ENCODE measurements at places on chromosomes 16 and 17. TPM values are rescaled to one million over a fixed set of nuclear protein-coding genes. Genes with fewer than 3 reads are reported as not detected.

- DNase-seq: peak; percentile 57
Observed at GRCh38 chr17:27577121-27577761, 53.7 kb upstream of the LGALS9 start.

DNA sequence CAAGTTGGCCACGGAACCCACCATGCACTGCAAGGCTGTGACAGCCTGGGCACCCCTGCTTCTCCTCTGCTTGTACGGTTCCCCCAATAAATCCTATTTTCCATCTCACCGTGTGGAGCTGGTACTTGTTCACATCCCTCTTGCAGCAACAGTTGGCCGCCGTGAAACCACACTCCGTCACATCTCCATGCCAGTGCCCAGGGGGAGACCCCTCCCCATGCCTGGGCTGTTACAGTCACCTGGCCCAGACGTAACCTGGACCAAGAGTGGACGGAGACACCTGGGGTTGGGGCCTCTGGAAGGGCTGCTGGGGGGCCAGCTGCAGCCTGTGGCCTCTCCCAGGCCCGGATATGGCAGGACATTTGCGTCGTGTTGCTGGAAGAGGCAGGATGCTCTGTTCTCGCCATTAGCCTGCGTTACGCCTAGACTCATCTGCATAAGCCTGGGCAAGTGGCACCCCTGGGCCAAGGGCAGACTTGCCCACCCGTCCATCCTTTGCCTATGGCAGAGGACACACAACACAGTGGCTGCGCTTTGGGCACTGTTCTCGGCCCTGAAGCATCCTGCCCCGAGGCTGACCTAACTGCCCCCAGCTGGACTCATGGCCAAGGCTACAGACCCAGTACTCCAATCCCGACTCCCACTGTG is 14.2 kb upstream of the KREMEN2 start:
- DNase-seq: no peak

DNA sequence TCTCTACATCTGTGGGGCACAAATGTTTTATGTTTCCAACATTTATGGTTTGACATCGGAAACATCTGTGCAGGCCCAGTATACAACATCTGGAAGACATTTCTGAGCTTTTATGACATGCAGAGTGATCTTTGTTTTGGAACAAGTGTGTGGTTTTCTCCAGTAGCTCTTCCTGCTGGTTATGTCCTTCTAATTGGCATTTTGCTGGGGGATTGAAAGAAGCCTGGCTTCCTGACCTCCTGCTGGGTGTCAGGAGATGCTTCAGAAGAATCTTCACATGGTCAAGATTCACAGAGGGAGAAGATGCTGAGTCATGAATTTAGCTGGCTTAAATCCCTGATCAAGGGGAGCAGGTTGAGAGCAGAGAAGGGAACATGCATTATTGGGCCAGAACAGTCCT is 279.5 kb upstream of the MYOCD start:
- no peak for DNase-seq

DNA sequence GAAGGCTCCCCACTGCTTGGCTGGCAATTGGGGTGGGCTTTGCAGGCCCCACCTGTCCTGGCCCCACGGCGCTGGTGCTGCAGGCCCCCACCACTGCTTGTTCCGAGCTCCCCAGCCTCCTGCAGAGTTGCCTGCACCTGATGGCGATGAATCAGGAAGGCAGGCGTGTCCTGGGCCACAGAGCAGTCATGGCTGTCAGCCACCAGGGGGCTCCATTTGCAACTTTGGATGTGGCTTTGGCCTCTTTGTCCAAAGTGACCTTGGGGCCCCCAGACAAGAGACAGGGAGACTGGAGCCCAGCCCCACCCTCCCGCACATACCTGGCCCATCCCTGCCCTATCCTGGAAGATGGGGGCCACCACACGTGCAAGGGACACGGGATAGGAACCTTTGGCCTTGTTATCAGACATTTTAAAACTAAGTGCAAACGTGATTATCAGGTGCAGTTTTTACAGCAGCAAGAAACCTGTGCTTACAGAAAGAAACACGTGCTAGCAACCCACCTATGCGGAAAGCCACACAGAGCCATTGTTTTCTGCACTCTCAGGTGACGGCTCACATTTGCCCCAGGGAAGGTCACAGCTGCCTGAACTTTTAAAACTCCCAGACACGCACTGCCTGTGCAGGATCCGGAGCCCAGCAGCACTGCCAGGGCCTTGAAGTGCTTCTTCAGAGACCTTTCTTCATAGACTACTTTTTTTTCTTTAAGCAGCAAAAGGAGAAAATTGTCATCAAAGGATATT is at the start of gene DNASE1:
DNASE1 (plus strand) TSS at position 443 of the 743 bp plus-strand sequence. CDS start 683 bp downstream, outside the sequence.
- DNase-seq: peak; percentile 71

- no peak for DNase-seq
Observed at GRCh38 chr17:59876107-59876506, 16.6 kb downstream of the TUBD1 start.

DNA sequence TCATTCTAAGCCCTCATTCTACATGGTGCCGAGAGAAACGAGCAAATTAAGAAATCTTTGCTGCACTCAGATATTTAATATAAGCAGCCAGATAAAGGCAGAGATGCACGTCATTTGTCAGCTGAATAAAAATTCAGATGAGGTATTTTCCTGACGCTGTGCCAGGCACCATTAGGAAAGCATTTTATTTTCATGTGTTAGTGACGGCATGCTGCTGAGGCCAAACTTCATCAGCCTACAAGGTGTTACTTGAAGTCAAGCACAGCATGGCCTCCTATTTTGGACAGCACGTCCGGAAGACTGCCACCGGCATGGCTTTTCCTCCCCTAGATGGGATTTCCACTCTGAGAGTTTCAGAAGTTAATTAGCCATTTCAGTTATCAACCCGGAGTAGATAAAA is 70.3 kb downstream of the IRX3 start:
- DNase-seq: no peak

- DNase-seq: no peak
Observed at GRCh38 chr16:66222756-66223155, 143.7 kb upstream of the CDH5 start.

The UBTF gene
- total RNA-seq: 74.4 TPM

The SOX15 gene
- total RNA-seq: not detected

The WNT9B gene
- 0.06 TPM for total RNA-seq

The SLC38A8 gene
- not detected for total RNA-seq

The BAHCC1 gene
- total RNA-seq: 6.8 TPM

The RNF112 gene
- total RNA-seq: 0.11 TPM

All from Daoy (cell line).